Stimulated activated CD8-positive, alpha-beta memory T cell treated with anti-CD3 and anti-CD28 coated beads, Interleukin-2, amount 100 ng/mL, for 48 hours (primary cell): ENCODE measurements at places on chromosomes 2 and 18.

GRCh38 chr2:166373105-166373504 is 2.6 kb downstream of the SCN9A start:
- no peak for DNase-seq

DNA sequence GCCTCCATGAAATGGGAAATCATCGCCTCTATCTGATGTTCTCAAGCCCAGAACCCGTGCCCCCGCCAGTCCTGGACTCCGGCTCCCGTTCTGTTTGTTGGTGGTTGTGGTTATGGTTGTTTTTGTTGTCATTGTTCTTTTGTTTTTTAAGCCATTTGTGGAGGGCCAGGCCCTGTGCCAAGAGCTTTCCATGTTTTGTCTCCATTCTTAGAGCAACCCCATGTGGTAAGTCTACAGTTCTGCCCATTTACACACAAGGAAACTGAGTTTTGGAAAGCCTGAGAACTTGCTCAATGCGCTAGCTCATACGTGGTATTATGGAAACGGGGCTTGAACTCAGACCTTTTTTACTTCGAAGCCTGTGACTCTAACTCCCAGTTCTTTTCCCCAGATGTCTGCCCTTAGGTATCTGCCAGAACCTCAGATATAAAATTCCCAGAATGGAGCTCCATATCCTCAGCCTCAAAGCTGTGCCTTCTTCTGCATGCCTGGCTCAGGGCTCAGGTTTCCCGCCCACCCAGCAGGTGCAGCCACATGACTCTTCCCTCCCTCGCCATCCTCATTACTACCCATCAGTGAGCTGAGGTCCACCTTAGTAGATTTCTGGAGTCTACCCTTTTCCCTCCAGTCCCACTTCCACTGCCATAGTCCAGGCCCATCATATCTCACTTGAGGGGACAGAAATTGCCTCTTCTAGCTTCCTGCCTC is 194.1 kb downstream of the KLHL29 start:
- no peak for DNase-seq

DNA sequence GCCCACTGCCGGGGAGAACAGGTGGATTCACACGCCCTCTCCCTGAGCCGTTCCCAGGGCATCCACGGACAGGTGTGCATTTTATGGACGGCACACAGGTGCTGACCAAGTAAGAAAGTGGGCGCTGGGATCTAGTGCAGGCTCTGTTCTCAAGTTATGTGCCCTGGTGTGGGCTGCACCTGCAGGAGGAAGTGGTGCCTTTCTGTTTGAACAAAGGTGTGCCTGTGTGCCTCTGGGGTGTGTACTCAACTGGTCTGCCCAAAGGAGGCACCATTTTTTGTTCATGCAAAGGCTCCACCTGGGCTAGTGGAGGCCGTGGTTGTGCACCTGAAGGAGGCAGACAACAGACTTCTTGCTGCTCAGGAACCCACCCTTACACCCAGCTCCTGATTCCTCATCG is 88.2 kb upstream of the HK2 start:
- no peak for DNase-seq

GRCh38 chr2:128028668-128029054 is 802 bp upstream of the SAP130 start:
- DNase-seq, result no peak

DNA sequence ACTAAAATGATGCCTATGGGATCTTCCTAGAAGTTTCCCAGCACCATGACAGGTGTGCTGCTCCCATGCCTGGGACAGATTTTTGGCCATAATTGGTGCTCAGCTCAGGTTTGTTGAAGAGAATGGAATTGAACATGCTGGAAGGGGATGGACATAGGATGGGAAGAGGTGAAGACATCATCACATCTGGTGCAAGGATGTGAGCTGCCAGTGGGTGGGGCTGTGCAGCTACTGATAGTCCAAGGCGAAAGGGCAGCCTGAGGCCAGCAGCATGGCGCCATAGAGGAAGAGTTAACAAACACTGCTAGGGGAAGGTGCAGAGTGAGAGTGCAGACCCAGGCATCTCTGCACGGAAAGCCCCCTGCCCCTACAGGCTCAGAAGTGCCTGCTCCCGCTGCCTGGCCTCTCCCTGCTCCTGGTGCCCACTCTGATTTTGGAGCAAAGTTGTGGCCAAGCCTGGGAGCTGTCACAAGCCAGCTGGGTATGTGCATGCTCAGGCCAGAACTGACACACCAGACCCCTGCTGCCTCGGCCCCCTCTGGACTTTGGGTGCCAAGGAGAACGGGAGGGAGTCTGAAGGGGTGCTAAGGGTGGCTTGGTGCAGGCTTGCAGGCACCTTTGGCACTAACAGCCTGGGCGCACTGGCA is 178.6 kb downstream of the ZBTB7C start:
- DNase-seq, result no peak

- DNase-seq, result no peak
Measured at GRCh38 chr18:80126797-80127196, 17.7 kb downstream of the ADNP2 start.

DNA sequence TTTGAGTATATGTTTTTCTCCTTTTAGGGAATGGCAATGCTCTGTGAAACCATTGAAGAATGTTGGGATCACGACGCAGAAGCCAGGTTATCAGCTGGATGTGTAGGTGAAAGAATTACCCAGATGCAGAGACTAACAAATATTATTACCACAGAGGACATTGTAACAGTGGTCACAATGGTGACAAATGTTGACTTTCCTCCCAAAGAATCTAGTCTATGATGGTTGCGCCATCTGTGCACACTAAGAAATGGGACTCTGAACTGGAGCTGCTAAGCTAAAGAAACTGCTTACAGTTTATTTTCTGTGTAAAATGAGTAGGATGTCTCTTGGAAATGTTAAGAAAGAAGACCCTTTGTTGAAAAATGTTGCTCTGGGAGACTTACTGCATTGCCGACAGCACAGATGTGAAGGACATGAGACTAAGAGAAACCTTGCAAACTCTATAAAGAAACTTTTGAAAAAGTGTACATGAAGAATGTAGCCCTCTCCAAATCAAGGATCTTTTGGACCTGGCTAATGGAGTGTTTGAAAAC is 82.3 kb downstream of the ACVR2A start:
- no peak for DNase-seq

GRCh38 chr2:226327830-226328229 is 471.8 kb downstream of the IRS1 start:
- no peak for DNase-seq

GRCh38 chr2:22536133-22536532 is 848.8 kb upstream of the KLHL29 start:
- DNase-seq, result no peak

- no peak for DNase-seq
Measured at GRCh38 chr2:203071148-203071547, 56.5 kb downstream of the NBEAL1 start.

DNA sequence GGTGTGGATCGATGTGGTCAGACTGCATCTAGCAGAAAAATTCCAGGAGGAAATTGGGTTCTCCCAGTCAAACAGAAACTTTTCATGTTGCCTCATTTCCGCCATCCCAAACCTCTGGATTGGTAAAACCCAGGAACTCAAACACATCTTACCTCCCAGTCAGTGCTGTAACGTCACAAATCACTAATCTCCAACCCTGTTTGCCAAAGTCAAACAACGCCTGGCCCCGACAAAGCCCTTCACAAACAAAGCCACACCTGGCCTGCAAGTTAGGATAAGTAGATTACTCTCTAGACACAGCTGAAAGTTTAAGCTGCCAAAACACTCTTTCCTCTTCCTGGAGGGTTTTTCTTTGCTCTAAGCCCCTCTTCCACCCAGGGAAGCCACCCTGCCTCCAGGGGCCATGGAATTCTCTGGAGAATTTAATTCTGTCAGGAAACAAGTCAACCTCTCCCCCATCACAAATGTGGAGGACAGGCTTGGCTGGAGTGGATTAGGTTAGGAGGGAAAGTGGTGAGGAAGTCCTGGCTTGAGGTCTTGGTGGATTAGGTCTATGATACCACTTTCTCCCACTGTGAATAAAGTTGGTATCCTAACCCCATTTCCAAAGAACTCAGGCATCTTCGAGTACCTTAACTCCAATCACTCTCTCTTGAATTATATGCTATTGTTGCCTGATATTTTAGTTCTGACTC is 86.7 kb downstream of the LYPD6B start:
- DNase-seq, result no peak

GRCh38 chr2:10884574-10884975 is 27.2 kb upstream of the KCNF1 start:
- no peak for DNase-seq

- no peak for DNase-seq
Measured at GRCh38 chr2:176169711-176170110, 12.6 kb downstream of the HOXD3 start.

GRCh38 chr2:203578759-203579643 is 43.9 kb upstream of the RAPH1 start:
- peak; percentile 11 for DNase-seq

DNA sequence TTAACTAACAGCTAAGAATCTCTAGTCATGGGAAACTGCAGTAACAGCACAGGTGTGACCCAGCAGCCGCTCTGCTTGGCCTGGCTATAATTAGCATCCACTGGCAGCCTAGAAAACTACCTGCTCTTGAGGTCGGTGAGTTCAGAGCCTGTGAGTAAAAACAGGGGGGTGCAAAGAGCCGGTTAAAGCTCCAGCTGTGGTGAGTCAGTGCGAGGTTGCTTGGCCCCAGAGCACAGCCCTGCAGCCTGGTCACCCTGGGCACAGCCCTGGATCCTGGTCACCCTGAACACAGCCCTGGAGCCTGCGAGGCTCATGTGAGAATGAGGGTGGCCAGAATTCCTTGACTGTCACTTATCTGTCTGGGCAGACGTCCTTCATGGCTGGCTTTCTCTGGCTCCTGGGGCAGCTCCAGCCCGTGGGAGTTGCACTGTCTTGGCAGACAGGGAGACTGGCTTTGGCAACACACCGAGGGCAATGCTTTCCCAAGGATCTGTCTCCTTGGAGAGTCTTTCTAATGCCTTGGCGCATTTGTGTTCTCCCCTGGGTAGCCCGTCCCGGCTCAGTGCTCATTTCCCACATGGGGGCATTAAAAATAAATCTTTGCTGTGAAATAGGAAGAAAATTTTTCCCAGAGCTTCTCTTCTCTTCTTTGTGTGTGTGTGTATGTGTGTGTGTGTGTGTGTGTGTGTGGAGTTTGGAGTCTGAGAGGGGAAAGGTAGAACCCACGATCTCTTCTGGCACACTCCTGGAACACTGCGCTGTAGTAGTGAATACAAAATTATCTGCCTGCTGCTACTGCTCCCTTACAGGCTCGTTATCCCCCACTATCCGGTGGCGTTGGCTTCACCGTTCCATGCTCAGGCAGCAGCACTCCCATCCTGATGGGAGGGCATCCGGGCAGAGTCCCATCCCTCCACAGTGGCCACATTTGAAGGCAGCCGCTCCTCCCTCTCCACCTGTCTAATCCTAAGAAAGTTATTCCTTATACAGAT is 250.2 kb upstream of the MEX3C start:
- no peak for DNase-seq

DNA sequence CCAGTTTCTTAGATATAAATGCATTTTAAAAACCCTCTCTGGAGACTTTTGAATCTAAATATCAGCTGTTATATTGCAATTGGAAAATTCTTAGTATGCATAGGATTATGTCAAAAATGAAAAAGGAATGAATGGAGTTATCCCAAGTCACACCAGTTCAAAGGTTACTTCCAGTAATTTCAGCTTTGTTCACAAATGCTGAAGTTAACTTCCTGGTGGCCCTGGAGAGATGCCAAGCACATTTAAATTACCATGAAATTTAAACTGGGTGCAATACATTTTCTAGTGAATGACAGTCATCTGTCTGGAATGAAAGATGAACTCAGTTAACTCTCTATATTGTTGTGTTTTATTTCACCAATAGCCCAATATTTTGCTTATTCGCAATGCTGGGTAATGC is 753.9 kb downstream of the SUCLG1 start:
- DNase-seq, result no peak

DNA sequence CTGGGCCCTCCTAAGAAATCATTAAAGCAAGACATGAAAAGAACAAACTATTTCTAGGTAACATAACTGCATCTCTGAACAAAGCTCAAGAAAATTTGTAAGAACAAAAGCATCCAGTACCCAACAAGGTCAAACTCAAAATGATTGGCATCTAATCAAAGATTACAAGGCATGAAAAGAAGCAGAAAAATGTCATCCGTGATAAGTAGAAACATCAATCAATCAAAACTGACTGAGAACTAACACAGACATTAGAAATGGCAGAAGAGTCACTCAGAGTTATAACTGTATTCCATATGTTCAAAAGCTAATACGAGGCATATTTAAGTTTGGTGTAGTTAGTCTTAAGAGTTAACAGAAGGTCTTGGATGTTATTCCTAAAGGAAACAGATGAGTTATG is 80.9 kb downstream of the VWA3B start:
- no peak for DNase-seq

GRCh38 chr18:55587418-55588110 is 428 bp downstream of the TCF4 start:
- DNase-seq, result no peak

GRCh38 chr2:109277406-109277805 is 148.4 kb downstream of the SH3RF3 start:
- DNase-seq, result no peak

DNA sequence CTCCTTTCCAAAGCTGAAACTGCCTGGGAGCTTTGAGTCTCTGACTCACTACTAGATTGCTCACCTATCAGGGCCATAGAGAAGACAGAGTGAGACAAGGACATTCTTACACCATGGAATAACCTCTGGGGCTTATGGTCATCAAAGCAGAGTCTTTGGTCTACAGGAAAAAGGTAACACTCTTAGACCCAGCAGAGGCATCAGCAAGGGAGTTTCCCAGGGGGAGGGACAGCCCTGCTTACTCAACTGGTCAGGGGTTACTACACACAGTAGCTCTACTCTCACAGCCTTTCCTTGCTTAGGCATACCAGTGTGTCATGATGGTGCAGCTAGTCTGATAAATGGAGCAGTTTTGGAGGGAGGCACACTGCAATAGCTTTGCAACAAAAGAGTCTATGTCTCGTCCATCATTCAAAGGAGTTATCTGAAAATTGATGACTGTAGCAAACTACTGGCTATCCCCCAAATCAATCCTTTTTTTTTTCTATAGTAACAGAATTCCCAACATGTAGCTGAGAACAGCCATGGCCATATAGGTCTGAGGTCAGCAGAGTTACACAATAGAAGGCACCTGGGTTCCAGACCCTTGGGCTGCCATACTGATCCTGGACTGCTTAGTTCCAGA is 22.4 kb upstream of the CD28 start:
- DNase-seq, result no peak

DNA sequence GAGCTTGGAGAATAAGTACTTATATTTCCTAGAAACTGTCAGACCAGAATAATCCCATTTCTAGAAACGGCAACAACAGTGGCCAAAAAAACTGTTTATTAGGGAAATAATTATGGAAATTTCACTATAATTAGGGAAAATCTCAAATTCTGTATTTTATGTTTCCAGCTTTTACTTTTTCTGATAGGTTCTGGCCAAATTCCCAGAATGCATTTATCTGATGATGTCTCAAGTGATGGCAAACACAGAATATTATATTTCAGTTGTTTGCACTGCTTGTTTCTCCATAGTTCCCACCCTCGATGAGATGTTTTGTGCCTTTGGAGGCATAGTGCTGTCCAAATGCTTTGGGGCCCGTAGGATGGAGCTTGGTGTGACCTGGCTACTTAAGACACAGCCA is 66.9 kb downstream of the AFF3 start:
- DNase-seq, result no peak

- DNase-seq, result no peak
Measured at GRCh38 chr2:112683550-112684414, 37.0 kb upstream of the NT5DC4 start.
